ENCODE measurements at places on chromosomes 2 and 18.
A peak's percentile ranks its signal among the peaks of the same experiment; 100 is the strongest.

DNA sequence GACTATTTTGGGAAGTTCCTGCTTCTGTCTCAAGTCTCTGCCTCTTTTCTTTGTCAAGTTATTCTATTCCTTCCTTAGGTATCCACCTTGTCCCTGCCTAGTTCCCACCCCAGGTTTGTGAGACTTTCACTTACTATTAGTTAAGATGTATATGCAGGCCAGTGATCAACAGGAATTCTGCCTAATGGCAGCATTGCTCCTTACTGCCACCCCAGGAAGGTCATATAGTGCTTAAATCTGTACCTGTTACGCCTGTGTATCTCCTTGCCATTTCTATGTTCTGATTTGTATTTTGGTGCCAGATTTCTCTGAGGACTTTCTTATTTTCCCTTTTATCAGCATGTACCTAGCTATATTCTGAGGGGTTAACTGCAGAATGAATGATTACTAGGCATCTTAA, 746.0 kb upstream of the TMEFF2 start:
- no peak for DNase-seq

- no peak for DNase-seq
Observed at GRCh38 chr2:159759577-159759976, 38.4 kb downstream of the CD302 start.

DNA sequence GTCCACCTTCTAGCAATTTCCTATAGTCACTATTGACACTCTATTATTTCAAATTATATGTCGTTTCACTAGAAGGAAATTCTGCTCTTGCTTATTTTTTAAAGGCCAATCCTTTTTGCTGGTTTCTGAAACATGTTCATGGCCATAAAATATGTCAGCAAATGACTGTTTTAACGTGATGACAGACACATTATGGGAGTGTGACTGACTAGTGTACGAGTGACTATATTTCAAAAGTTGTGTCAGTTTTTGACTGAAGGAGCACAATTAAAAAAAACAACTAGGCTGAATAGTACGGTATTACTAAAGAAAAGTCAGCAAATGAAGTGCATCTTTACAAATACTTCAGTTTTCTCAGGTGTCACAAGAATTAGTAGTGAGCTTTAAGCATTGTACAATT, 196.0 kb downstream of the NR4A2 start:
- no peak for DNase-seq

DNA sequence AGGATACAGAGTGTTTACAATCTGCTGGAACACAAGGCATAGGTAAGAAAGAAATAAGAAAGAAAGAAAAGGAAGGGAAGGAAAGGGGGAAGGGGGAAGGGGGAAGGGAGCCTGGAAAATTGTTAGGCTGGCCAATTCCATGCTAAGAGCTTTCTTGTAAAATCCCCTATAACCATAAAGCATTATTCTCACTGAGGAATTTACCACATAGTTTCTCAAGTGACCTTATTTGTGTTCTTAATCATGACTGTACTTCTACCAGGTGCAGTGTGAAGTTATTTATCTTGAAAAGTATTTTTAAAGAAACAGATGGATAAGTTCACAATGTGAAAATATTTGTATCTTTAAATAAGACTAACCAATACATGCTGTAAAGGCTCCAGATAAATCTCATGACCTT, 39.2 kb upstream of the KIDINS220 start:
- DNase-seq: no peak

DNA sequence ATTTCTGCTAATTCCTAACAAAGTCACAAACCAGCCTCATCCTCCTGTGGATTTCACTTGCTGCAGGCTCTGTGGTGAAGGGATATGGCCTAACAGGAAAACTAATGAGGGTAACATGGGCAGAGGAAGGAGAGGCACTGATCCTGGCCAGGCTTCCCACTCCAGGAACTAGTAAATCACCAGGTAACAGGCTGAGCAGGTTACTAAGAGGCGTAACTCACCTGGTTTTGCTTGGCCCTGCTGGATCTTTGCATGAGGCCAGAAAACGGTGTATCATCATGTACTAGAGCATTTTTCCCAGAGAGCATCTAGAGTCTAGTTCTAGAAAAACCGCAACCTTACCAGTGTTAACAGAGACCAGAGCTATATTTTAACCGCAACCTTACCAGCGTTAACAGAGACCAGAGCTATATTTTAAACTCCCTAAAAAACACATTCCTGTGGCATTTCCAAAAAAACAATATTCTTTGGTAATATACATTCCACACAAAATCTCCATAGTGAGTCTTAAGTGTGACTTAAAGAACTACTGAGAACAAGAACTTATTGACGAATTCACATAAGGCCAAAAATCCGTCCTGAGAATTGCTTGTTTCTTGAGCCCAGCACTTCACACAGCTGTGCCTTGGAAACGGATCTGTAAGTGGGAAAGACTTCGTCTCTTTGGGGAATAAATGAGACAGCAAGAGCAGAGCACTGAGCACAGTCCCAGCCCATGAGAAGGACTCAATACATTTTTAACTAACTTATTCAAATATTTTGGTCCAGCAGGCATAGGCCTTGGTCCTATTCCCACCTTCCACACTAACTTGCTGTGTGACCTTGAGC, 43.4 kb downstream of the DPP4 start:
- DNase-seq: no peak

DNA sequence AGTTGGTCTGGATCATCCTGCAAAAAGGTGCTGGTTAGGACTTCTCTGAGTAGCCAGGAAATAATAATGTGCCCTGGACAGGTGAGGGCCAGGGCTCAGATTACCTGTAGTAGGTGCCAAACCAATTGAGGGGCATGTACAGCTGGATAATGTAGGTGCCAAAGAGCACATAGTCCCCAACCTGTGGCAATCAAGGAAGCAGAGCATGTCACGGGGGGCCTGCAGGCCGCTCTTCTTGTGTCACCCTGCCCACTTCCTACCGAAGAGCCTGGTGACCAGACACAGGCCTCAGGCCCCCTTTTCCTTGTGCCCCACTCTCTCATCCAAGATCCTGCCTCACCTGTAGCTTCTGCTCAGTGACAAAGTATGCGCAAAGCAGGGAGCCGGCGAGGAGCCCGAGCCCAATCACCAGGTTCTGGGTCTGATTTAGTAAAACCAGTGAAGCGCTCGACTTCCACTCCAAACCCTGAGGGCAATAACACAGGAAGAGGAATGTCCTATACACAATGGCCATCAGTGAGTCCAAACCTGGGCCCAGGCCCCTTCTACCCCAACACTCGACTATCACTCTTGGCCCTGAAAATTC, 5.2 kb downstream of the ABCB6 start:
- no peak for DNase-seq

GRCh38 chr2:192005211-192005610, 158.3 kb upstream of the CAVIN2 start:
- no peak for DNase-seq

DNA sequence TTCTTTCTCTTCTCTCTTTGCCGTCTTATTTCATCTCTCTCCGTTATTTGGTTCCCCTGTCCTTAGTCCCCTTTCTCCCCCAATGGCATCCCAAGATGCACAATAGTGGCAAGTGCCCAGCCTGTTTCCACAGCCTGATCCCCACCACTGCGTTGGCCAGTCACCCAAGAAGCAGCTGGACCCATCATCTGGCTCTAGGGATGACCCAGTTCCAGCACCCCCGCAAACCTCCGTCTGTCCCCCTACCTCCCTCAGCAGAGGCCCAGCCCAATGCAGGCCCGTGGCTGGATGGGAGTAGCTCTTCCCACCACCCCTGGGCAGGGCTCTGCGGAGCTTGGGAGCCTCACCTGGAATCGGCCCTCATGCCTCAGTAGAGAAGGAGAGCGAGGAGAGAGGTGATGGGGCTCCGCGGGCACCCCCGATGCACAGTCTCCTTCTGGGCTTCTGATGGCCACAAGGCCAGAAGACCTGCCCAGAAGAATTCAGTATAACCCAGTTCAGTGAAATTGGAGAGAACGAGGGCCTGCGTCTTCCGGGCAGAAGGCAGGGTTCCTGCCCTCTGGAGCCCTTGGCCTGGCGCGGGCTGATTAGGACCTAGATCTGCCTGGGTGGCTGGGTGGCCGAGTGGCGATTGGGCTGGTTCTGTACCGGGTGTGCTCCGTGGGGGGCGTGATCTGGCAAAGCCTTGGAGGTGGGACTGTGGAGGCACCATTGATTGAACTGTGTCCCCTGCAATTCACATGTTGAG, 50.9 kb downstream of the RRM2 start:
- DNase-seq: no peak

- DNase-seq: peak; percentile 95
Observed at GRCh38 chr2:30711646-30712085, 95.6 kb downstream of the CAPN13 start.

GRCh38 chr2:60837123-60837522, 44.3 kb upstream of the REL start:
- DNase-seq: no peak

- DNase-seq: peak; percentile 97
Observed at GRCh38 chr2:95076705-95077529, 44.7 kb downstream of the MRPS5 start.

- DNase-seq: no peak
Observed at GRCh38 chr2:135743860-135744259, 2.2 kb downstream of the UBXN4 start.

GRCh38 chr18:51397347-51397962, 200.0 kb upstream of the MEX3C start:
- DNase-seq: no peak

DNA sequence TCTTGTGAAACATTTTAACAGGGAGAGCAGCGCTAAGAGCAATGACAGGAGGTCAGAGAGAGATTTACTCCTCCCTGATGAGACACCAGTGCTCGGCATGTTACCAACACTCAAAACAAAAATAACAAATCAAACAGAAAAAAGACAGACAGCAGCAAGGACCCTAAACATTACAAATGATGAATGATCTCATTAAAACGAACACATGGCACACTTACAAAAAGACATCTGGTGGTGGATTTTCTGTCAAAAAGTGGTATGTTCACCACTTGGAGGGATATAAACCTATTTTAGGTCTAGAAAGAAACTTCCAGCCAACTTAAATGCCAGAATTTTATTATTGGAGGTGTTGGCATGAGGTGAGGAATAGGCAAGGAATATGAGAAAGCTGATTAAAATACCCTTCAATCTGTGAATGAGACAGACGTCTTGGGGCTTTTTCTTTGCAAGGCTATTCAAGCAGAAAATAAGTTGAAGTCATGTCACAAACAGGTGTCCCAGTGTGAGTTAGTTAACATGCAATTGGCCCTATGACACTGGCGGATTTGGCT, 112.8 kb downstream of the PRELID3A start:
- no peak for DNase-seq

- peak; percentile 96 for DNase-seq
Observed at GRCh38 chr2:144431392-144431783, 88.5 kb downstream of the ZEB2 start.

DNA sequence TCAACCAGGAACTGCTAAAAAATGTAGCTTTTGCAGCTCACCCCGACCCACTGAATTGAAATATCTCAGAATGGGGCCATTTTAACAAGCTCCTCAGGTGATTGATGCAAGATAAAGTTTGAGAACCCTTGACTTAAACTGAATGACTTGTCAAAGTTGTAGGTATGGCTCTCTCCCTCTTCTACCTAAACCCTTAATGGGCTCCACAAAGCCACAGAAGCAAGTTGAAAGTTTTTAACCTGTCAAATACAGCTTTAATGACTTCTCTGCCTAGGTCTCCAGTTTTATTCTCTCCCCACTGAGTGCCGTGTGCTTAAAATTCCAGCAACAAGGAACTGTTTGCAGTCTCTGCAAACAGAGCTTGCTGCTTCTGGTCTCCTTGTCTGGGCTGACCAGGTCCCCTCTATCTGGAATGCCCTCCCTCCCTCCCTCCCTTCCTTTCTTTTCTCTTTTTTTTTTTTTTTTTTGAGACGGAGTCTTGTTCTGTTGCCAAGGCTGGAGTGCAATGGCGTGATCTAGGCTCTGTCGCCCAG, 19.7 kb upstream of the RNF125 start:
- DNase-seq: no peak

GRCh38 chr2:168926621-168927386, 25.7 kb downstream of the G6PC2 start:
- DNase-seq: no peak

- DNase-seq: no peak
Observed at GRCh38 chr2:124778076-124778475, 753.0 kb downstream of the CNTNAP5 start.

DNA sequence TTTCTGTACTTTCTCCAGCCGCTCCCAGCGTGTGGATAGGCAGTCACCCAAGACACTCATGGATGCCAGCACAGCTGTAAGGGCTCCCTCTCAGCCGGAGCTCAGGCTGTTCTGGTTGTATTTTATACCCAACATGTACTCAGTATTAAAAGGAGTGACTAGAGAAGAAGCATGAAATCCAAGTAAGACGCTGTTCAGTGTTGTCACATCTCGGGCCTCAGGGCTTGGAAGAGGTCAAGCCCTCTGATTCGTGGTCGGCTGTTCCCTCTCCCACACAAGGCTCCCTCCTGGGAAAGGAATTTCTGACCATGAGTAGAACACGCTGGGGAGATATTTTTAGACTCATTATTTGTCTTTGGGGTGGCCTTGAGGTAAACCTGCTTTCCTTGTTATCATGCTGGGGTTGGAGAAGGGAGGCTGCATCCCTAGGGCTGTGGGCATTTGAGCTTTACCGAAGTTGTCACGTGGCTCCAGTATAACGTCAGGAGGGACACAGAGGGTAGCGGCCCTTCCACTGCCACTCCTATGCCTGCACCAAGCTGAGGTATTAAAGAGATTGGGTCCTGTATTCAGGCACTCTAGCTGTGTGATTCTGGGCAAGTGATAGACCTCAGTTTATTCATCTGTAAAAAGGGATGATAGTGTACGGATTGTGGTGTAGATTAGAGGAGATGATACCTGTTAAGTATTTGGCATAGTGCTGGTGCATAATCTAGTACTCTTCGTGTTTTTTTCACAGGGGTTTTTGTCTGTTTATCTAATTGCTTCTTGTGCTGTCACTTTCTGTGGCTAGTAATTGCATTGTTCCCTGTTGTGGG, 34.1 kb downstream of the HK2 start:
- no peak for DNase-seq

GRCh38 chr2:158995677-158996049, 27.2 kb downstream of the TANC1 start:
- DNase-seq: no peak

DNA sequence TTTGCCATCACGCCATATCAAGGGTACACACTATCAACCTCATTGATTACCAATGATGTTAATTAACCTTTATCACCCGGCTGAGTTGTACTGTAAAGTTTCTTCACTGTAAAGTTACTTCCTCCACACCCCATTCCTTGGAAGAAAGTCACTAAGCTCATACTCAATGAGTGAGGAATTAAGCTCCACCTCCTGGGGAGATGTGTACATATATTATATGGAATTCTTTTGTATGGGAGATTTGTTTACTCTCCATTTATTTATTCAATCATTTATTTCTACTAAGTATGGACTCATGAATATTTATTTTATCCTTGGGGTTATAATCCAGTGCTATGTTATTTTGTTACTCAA, 56.8 kb downstream of the C2orf74 start:
- no peak for DNase-seq
